ENCODE measurements at places on chromosomes 12 and 14.

GRCh38 chr14:56216626-56217379 lies 98.6 kb downstream of the PELI2 start:
- no peak for DNase-seq

DNA sequence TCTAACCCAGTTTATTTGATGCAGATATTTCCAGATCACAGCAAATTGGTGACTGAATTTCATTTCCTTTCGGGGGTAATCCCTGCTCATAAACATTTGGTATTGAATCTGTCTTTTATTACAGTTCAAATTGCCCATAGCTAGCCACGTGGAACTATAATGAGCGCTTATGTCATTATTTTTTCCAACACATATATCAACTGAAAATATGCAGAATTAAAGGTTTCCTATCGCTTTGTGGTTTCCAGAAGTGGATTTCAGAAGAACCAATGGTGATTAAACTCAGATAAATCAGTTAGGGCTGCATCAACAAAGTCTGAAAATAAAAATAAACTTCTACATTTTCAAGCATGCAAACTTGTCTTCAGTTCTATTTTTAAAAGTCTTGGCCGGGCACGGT lies 111.9 kb downstream of the PIK3C2G start:
- DNase-seq: no peak

GRCh38 chr14:23470947-23471346 lies 1.4 kb downstream of the NGDN start:
- no peak for DNase-seq

DNA sequence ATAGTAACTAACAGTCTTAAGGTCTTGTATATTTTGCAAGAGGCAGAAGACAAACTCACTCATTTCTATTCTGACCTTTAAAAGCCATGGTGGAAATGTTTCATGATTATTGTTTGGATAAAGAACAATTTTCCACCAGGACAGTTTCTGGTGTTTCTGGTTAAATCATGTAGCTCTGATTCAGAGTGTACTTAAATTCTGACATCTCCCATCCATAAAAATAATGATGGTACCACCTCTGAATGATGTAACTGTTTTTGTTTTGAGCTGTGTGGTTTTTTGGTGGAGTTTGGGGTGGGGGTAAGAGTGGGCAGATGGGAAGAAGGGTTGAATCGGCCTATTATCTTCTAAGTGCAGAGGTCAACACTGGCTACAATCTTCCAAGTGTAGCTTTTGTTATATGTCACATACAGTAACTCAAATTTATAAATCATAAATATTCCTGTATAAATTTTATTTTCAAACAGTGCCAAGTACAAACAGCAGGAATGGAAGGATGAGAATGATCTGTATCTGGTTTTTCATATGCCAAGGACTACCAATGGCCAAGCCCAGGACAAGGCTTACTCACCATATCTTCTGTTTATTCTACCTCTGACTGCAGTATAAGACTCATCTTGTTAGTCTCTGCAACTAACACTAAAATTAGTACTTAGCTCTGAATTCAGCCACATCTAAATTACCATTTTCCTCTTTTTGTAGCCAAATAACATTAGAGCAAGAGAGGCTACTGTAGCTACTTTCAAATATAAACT lies 108.7 kb downstream of the BCAT1 start:
- DNase-seq: no peak

GRCh38 chr14:94157197-94157596 lies 16.9 kb upstream of the PPP4R4 start:
- DNase-seq: no peak

DNA sequence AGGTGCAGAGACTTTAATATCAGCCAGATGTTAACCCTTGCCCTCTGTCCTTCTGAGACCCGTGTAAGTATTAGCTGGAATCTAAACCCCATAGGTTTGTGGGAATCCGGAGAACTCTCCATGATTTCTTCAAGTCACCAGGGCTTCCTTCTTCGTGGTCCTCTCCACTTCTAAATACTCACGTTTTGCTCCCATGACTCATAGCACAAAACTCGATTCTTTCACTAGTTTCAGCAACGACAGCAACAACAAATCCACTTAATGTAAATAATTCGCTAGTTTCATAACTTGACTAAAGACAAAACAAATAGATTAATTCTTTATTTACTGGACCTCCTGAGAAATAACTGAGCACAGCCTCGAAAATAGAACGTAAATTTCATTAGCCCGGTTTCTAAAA lies 4.4 kb upstream of the CLEC2A start:
- no peak for DNase-seq

DNA sequence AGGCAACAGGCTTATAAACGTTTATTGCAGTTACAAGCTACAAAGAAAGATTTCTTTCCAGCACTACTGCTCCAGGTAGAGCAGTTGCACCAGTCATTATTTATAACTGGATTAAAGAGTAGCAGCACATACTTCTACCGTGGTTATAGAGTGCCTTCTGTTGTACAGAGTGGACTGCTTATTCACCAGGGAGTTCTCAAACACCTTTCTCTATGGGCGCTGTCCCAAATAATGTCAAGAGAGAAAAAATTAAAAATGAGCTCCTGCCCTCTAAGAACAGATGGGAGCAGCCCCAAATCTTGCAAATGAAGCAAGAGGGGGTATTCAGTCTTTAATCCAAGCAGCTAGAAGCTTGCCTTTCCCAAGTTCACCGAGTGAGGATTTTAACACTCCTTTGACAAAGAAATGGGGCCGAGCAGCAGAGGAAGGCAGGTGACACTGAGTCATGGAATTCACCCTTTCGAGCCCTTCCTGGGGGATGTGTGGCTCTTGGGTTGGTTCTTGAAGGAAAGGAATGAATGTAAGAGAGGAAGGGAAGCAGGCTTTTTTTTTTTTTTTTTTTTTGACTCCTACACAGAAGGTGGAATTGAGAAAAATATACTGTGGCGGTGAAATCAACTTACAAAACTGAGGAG lies 181.2 kb downstream of the PRKCH start:
- DNase-seq: peak; percentile 49
